ENCODE measurements at places on chromosomes 6 and 20.

GRCh38 chr6:169539176-169539897 lies 162.5 kb downstream of the WDR27 start:
- no peak for DNase-seq

DNA sequence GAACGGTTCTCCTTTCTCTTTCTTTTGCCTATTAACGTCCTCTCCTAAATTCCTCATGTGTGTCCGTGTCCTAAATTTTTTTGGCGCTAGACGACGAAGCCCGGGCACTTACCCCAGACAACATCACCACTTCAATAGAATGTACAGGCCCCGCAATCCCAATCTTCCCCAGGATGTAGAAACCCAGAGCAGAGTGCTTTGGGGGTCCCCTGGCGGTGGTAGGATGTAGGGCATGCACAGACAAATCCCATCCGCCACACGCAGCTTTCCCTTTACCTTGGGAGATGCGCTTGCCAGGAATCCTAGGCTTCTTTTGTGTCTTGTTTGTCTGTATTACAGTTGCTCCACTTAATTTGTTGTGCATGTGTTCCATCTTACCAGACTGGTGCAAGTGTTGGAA lies 417.3 kb upstream of the ARID1B start:
- DNase-seq, result no peak

GRCh38 chr6:21928827-21929226 lies 335.3 kb downstream of the SOX4 start:
- no peak for DNase-seq

DNA sequence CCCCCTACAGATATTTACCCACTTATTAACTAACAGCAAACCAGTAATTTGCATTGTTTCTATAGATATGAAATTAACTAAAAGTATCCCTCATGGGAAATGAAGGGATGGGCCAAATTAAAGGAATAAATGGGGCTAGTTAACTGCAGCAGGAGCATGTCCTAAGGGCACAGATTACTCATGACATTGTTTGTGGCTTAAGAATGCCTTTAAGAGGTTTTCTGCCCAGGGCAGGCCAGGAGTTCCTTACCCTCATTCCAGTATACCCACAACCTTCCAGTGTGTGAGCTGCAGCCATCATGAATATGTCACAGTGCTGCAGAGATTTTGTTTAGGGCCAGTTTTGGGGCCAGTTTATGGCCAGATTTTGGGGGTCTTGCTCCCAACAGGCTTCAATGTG lies 1101.9 kb downstream of the PRIM2 start:
- no peak for DNase-seq

DNA sequence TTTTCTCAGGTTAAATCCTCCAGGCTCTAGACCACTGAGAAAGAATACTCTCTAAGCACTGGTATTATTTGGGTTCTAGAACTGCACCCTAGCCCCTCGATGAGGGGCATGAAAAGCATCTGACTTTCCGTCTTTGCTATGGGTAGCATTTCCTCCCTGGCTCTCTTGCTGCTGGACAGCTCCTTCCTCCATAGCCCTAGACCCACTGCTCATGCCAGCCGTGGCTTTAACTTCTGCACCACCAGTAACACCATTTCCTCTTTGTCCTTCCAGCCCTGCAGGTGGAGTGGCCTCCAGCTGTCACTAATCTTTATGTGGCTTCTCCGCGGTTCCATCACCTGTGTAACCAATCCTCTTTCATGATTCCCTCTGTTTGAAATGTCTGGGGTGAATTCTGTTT lies 194.9 kb downstream of the SCP2D1 start:
- no peak for DNase-seq

DNA sequence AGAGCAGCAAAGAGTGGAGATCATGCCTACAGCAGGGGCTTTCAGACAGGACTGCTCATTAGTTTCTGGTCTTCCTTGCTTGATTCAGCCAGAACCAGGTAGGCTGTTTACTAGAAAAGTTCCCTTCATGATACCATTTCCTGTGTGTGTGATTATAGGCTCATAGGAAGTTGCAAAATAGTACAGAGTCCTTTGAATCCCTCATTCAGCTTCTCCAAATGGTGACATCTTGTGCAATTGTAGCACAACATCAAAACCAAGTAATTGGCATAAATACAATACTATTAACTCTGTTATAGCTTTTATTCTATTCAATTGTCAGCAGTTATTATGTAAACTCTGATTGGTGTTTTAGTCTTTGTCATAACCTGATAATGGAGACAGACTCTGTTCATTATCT lies 347.3 kb upstream of the CDH4 start:
- DNase-seq, result no peak
